Frontal cortex (tissue), 4 donors: ENCODE measurements at places on chromosomes 4 and X.

- DNase-seq: no peak
Observed at GRCh38 chr4:169439244-169439643, 168.5 kb upstream of the SH3RF1 start.

DNA sequence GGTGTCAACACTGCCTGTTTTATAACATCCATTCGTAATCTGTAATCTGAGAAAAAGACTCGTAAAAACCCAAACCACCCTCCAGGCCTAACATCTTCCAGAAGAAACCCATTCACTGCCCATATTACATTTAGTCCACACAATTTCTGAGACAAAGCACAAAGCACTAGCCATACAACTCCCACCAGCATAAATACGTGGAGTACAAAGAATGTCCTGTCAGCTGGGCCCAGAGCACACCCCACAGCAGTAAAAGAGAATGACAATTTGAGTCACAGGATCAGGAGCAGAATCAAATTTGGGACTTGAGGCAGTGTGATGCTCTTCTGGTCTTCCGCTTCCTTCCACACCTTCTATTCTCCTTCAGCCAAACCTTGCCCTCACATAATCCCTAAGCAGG lies 6.8 kb downstream of the MECP2 start:
- DNase-seq: no peak

- DNase-seq: no peak
Observed at GRCh38 chr4:184028561-184029374, 123.7 kb downstream of the STOX2 start.

DNA sequence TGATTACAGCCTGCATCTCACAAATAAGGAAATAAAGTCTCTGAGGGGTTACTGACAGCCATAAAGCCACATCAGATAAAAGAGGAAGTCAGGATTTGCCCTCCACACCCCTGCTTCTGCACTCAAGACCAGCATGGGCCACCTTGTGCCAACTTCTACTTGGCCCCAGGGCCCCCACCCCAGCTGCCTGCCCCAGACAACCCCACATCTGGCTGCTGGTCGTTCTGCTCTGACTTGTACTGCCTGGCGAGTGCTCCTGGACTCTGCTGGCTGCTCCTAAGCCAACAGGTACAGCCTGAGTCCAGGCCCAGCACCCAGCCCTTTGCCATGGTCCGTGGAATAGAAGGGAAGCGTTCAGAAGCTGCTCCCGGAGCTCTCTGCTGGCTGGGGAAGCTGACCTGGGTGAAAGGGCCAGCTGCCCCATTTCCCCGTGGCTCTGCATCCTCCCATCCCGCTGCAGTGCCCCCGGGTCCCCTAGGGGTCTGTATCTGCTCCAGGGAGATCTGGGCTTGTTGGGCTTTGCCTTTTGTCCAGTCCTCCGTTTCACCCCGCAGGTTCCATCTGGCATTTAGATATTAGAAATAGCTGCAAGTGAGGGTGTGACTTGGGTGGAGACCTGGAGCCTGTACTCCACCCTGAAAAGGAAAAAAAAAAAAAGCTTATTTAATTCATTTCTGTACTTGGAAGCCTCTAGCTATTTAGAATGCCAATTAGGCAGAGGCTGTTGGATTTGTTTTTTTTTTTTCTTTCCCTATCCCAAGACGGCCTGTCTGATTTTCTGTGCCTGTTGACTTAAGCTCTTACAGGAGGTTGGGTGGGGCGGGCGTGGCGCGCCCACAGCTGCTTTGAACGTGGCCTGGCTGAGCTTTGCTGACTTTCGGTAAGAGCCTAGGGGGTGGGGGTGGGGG lies 194.7 kb downstream of the PTTG2 start:
- no peak for DNase-seq

DNA sequence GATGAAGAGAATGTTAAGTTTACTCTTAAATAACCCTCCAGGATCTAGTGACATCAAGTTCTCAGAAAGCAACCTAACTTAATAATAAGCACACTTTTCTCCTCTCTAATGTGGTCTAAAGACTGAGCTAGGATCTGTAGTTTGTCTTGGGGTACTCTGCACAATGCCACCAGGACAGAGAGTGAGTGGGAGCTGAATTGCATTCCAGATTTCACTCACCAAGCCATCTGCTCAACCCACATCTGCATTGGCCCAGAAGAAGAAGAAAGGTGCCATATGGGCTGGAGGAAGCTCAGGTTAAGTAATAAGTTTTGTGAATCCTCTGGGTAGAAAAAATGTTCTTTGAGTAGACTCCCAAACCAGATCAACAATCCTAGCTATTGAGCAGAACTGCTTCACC lies 384.6 kb downstream of the PPP3CA start:
- no peak for DNase-seq

- no peak for DNase-seq
Observed at GRCh38 chr4:147578593-147578992, 38.6 kb upstream of the TMEM184C start.

GRCh38 chrX:21745756-21746155 lies 12.2 kb downstream of the SMPX start:
- no peak for DNase-seq

DNA sequence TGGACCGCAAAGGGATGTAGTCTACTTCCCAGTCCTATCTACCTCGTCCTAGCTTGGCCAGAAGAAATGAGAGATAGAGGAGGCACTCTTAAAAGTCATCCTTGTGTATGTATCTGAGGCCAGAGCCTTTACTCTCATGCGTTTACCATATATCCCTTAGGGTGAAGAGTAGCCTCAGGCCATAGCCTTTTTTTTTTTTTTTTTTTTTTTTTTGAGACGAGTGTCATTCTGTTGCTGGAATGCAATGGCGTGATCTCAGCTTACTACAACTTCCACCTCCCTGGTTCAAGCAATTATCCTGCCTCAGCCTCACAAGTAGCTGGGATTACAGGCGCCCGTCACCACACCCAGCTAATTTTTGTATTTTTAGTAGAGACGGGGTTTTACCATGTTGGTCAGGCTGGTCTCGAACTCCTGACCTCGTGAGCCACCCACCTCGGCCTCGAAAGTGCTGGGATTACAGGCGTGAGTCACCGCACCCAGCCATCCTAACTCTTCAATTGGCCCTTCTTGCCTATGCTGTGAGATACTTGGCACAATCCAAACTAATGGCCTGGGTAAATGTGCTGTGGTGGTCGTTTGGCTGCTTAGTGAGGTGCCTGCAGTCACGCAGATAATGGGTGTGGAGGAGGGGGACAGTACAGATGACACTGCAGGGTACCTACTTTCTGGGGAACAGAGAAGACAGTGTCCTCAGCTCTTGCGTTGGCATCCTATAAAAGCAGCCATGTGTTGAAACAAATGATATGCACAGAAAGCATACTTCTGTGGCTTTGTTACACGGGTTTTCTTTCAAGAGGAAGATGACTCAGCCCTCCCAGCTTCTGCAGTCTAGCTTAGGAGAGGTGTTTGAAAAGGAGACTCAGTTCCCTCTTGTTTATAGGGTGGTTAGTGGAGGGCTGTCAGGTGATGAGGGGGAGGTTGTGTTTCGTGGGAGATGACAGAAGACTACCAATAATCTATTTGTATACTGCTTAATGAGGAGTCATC lies 10.4 kb upstream of the DGAT2L6 start:
- DNase-seq: no peak

- no peak for DNase-seq
Observed at GRCh38 chr4:166174717-166175490, 301.9 kb downstream of the TLL1 start.

GRCh38 chr4:74267998-74268606 lies 40.2 kb upstream of the EPGN start:
- no peak for DNase-seq

DNA sequence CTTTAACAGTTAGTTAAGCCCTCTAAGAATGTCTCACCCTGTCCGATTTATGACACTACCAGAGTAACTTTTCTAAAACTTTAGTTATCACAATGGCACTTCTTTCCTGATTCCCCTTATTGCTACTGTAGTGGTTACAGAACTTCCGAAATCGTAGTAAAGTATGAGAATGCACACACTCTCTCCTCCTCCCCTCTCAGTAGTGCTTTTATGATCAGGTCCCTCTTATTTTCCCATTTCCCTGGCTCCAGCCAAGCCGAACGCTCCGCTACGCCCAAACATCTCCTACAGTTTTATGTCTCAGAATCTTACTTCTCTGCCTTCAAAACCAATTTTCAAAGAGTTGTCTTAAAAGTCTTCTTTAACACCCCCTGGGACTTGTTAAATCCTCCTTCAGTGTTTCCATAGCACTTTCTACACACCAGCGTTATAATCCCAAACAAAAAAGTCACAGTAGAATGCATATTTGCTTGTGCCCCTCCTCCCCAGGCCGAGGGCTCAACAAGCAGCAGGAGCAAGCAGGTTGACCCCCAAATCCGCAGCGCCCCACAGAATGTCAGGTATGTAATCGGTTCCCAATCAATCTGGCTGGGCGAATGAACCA lies 671 bp downstream of the HPF1 start:
- no peak for DNase-seq

GRCh38 chrX:21993265-21993664 lies 38.9 kb upstream of the PHEX start:
- DNase-seq: no peak

GRCh38 chr4:107951551-107951950 lies 20.2 kb downstream of the CYP2U1 start:
- DNase-seq: no peak

- no peak for DNase-seq
Observed at GRCh38 chr4:3746701-3747580, 19.2 kb upstream of the ADRA2C start.

DNA sequence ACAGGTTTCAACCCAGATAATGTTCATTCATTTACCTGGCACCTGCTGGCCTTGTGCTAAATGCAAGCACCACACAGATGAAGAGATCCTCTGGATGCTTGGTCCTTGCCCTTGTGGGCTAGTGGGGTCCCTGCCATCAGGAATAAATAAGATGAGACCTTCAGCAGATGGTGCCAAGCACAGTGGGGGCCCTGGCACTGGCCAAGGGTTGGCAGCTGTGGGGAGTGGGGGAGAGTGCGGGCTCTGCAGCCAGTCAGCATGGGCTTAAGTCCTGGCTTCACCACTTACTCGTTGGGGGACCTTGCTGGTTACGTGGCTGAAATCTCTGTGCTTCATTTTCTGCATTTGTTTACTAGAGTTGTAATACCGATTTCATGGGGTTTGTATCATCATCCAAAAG lies 6.9 kb downstream of the LAP3 start:
- DNase-seq: no peak

GRCh38 chr4:100206850-100207249 lies 16.6 kb upstream of the DDIT4L start:
- no peak for DNase-seq
